C1 segment of cervical spinal cord (tissue), 14 donors: ENCODE measurements at places on chromosomes 3 and 15.

GRCh38 chr3:194871143-194871863 is 185.6 kb downstream of the FAM43A start:
- DNase-seq, result no peak

GRCh38 chr15:59616379-59616778 is 4.8 kb downstream of the GCNT3 start:
- no peak for DNase-seq

- no peak for DNase-seq
Measured at GRCh38 chr3:163555918-163556317, 1522.4 kb downstream of the SI start.

- DNase-seq, result no peak
Measured at GRCh38 chr3:187314176-187314575, 22.6 kb upstream of the MASP1 start.

- DNase-seq, result no peak
Measured at GRCh38 chr3:47288966-47289910, 6.5 kb downstream of the KLHL18 start.

- DNase-seq, result no peak
Measured at GRCh38 chr3:53707222-53707621, 139.0 kb downstream of the CHDH start.

DNA sequence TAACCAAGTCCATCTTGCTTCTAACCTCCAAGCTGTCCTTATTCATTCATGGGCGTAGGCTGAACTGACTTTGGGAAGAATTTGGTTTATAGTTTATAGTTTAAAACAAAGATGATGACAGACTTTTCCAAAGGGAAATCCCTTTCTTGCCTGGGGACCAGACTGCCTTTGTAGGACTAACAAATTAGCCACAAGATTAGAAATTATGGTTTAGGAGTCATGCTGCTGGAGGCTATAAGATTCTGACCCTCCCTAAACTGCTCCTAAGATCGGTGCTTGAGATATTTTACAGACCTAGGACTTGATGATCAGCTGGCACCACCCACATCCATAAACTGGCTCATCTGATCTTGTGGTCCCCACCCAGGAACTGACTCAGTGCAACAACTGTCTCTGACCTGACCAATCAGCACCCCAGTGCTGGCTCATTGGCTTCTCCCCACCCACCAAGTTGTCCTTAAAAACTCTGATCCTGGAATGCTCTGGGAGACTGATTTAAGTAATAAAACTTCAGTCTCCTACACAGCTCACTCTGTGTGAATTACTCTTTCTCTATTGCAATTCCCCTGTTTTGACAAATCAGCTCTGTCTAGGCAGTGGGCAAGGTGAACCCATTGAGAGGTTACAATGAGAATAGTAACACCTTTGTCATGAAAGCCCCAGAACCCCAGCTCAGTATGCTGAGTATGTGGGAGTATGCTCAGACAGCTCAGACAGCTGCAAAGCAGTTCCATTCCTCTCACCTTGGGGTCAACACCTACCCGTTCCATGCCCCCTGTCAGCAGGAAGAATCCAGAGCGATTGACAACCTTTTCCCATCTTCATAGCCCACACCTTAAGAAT is 51.6 kb upstream of the C15orf39 start:
- DNase-seq, result no peak

GRCh38 chr3:161251716-161252115 is 30.6 kb downstream of the NMD3 start:
- DNase-seq, result no peak

DNA sequence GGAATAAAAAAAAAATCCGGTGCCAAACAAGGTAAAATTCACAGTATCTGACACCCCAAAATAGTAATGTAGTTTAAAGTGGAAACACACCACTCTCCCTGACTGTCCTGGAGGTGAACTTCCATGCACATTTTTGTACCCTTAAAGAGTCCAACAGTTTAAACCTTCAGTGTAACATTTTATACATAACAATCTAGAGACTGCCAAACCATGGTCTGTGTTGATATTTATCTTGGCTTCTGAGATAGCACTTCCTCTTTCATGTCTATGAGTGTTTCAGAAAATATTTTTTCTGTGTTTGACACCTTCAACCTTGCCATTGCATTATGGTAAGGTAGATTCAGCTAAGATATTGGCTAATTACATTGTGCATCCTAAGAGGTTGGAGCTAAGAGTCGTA is 13.9 kb downstream of the TMEM45A start:
- DNase-seq, result no peak

GRCh38 chr3:150697646-150698045 is 6.1 kb downstream of the ERICH6 start:
- no peak for DNase-seq

GRCh38 chr15:87761736-87762509 is 494.6 kb downstream of the NTRK3 start:
- DNase-seq, result no peak

DNA sequence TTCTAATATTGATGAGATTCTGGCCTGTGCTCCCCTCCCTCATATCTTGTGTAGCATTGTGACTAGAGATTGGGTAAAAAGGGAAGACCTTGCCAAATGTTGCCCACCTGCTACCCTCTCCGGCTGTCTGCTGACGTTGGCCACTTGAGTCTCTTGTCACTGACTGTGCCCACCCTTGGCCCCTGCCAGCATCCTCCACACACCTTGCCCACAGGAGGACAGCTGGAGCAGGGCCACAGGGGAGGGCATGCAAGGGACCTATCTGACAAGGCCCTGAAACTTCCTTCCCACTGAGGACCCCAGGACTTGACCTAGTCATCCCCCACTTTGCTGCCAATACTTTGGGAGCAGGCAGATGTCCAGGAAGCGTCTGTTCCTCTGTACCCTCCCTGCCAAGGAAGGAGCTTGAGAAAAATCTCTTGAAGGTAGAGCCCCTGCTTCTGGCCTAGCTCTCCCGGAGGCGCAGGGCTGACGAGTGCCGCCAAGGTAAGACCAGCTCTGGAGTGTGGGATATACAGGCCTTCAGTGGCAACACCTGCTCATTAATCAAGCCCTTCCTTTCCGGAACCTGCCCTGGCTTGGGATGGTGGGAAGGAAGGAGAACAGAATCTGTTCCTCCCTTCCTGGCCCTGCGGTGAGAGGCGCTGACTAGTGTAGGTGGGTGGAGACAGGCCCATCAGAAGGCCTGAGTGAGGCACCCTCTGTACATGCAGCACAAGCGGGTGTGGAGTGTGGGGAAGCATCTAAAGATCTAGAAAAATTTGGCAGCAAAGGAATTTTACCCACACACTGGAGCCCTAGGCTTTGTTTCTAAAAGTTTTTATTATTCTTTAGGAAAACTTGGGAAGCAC is 4.9 kb upstream of the PAK6 start:
- no peak for DNase-seq

GRCh38 chr15:88246081-88246480 is 10.5 kb downstream of the NTRK3 start:
- DNase-seq, result no peak

DNA sequence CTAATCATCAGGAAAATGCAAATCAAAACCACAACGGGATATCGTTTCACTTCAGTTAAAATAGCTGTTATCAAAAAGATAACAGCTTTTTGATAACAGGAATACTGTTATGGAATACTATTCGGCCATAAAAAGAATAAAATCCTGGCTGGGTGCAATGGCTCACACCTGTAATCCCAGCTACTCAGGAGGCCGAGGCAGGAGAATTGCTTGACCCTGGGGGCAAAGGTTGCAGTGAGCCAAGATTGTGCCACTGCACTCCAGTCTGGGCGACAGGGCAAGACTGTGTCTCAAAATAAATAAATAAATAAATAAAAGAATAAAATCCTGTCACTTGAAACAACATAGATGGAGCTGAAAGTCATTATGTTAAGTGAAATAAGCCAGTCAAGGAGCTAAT is 178.1 kb upstream of the TSC22D2 start:
- DNase-seq, result no peak
